ENCODE measurements at places on chromosomes 2 and 18.

- DNase-seq, result no peak
Measured at GRCh38 chr2:203209538-203209937, 29.3 kb upstream of the CYP20A1 start.

DNA sequence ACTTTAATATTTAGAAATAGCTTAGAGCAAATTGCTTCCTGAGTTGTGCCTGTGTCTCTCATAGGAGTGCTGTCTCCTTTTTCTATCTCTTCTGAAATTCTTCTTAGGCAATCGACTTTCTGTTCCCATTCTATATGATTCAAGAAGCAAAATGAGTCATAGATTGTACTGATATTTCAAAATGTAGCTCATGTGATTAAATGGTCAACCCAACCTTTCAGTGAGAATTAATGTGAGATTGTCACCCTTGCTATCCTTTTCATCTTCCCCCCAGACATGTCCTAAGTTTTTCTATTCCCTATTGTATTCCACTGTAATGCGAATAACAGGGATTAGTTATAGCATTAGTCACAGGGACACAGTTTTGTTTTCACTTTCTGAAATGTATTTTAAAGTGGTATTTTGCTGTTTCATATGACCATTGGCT is 413.6 kb downstream of the THSD7B start:
- DNase-seq, result no peak

DNA sequence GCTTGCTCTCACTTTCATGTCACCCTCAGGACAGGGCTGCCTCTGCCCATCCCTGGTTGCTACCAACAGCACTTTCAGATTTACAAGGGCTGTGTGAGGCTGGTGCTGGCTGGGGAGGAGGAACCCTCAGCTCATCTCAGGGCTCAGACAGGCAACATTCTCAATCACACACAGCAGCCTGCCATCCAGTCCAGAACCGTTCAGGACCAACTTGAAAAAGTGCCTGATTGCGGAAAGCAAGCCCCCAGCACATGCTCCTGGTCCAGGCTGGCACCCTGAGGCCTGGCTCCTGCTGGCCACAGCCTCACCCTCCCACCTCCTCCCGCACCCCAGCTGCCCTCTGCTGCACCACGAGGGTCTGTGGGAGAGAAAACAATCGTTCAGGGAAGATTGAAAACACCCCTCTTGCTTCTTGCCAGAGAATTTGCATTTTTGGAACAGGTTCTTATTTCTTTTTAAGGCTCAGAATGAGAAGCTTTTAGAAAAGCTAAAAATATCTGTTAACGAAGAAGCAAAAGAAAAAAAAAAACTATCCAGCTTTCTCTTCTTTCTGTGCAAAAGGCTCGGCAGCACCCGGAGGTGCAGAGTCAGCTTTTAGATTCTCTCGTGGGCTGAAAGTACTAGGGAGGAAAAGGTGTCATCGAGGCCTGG is 403.8 kb upstream of the ID2 start:
- DNase-seq, result no peak

- no peak for DNase-seq
Measured at GRCh38 chr18:73462092-73462491, 594.3 kb upstream of the NETO1 start.

DNA sequence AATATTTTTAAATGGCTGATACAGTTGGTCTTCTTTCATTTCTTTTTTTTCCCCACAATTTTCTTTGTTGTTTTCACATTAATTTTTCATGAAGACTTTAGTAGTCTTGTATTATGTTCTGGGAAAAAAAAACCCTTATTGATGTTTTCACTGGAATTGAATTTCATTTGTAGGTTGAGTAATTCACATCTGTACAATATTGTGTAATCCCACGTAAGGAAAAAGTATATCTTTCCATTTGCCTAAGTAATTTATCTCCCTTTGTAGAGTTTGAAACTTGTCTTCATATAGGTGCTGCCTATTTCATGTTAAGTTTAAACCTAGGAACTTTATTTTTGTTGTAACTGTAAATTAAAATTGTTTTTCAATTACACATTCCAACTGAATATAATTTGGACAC is 2.0 kb downstream of the DNAJC27 start:
- DNase-seq, result no peak

GRCh38 chr2:231527091-231527395 is 3.2 kb downstream of the NMUR1 start:
- DNase-seq, result no peak

DNA sequence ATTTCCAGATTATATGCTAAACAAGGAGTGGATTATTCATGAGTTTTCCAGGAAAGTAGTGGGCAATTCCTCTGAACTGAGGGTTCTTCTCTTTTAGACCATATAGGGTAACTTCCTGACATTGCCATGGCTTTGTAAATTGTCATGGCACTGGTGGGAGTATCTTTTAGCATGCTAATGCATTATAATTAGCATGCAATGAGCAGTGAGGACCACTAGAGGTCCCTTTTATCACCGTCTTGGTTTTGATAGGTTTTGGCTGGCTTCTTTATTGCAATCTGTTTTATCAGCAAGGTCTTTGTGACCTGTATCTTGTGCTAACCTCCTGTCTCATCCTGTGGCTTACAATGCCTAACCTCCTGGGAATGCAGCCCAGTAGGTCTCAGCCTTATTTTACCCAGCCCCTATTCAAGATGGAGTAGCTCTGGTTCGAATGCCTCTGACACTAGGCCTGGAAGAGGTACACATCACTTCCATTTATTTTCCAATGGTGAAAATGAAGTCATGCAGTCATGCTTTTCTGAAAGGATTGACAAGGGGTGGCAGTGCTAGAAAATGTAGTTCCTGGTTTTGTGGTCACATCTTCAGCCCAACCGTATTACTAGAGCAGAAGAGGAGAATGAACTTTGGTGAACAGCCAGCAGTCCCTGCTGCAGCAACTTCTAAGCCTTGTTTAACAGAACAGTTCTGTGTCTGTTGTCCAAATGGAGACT is 26.6 kb upstream of the ITGA4 start:
- no peak for DNase-seq

GRCh38 chr2:234712421-234712935 is 215.6 kb upstream of the ARL4C start:
- no peak for DNase-seq

GRCh38 chr2:136505462-136505861 is 259.9 kb upstream of the THSD7B start:
- no peak for DNase-seq

GRCh38 chr2:3487432-3487831 is 31.9 kb downstream of the ADI1 start:
- DNase-seq, result no peak

DNA sequence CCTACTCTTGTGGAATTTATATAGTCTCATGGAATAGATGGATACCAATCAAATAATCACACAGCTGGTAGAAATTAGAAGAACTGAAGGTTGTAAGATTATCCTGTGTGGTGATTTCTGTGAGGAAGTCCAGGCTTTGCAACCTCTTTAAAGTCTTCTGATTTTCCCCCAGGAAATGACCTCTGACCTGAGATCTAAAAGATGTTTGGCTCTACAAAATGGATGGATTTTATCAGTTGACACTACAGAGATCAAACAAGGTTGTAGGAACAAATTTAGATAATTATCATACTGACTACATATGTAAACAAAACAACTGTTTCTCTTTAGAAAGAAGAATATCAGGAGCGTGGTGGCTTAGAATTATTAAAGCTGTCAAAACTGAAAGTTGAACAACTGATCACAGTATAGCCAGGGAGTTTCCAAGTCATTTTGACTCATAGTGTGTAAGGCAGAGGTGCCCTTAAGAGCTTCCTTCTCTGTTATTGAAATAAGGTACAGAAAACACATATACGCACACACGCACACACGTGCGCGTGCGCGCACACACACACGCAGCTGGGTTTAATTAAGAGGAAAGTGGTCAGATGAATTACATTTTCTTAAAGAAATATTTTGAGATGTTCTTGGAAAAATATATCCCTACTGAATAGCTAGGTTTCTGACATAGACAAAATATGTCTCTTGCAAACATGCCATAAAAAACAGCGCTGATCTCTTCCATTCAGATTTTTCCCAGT is 35.5 kb upstream of the PELI1 start:
- no peak for DNase-seq

GRCh38 chr2:95329891-95330793 is 33.0 kb downstream of the KCNIP3 start:
- DNase-seq, result no peak

- no peak for DNase-seq
Measured at GRCh38 chr2:230447036-230447435, 31.0 kb downstream of the SP100 start.

GRCh38 chr2:225526760-225527390 is 127.4 kb downstream of the NYAP2 start:
- DNase-seq, result no peak

DNA sequence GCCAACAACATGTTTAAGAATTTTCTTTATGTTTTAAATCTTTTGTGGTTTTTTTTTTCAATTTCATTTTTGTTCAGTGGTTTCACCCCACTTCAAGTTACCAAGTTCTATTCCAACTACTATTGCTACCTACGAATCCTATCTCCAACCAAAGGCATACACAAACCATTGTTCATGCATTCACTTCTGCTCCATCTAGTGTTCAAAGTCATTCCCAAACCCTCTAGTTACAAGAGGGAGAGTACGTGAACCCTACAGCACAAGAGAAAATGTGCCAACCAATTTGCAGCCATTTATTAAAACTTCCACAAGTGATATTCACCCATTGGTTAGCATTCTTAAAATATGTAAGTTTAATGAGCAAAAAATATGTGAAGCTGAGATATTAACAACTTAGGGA is 295.1 kb upstream of the KYNU start:
- DNase-seq, result no peak

GRCh38 chr2:217316743-217317142 is 456.9 kb upstream of the TNP1 start:
- no peak for DNase-seq

DNA sequence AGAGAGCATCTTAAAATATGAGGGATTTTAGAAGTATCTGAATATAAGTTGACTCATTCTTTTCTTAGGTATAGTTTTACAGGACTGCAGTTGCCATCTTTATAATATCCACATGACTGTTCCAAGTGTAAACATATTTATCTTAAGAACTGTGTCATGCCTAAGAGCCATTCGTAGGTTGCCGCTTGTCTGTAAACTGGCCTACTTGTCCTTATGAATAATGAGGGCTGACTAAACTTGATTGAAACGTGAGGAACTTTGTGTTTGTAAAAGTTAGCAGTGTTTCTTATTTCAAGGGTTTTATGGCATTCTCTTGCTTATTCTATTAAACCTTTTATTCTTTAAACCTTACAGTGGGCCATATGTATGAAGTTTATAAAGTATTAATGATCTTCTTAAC is 99.6 kb downstream of the MAP3K20 start:
- no peak for DNase-seq

- peak; percentile 57 for DNase-seq
Measured at GRCh38 chr2:158735822-158736580, 59.1 kb upstream of the DAPL1 start.

DNA sequence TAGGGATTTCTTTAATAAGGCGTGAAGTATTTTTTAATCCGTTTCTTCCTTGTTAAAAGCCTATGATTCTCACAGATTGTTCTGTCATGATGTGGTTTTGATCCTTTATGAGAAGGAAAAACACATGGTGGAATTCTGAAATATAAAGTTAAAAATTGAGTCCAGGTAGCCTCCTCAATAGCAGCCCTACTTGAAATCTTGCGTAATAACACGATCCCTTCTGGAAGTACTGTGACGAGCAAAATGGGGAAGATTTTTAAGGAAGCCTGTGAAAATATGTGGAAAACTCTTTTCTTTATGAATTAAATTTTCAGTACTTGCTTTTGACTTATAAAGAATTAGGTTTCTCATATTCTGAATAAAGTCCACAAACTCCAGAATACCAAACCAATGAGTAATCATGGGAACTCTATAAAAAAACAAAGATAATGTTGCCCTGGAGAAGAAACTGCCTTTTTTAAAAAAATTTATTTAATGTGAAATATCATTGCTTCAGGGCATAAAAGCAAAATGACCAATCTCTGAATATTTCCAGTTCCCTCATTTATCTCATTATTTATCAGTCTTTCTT is 476.4 kb upstream of the ZEB2 start:
- no peak for DNase-seq

DNA sequence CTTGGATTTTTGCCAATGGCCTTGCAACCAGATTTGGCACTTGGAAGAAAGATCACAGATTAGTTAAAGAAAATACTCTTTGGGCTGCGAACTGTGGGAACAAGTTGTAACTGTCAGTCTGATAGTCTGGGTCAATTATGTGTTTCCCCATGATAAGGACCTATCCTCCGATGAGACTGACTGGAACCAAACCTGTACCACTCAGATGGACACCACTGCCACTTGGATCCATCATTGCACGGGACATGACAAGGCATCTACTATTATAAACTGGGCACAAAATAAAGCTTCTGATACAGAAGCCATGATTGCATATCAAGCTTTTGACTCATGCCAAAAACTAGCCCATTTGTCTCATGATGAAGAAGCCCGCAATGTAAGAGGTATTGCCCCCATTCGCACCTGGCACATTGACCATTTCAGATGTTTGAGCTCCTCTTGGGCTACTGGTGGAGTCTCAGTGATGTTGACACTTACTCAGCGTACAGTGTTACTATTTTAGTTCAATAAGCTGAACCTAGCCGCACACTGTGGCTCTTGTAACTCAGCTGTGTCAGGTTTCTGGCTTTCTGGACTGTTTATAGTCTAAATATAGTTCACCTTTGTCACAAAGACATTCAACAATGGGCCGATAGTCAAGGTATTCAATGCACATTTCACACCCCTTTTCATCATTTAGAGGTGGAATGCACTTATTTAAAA is 179.8 kb upstream of the RBBP8 start:
- no peak for DNase-seq

- DNase-seq, result no peak
Measured at GRCh38 chr18:45081566-45082181, 401.0 kb downstream of the SETBP1 start.

GRCh38 chr18:54843314-54843713 is 15.0 kb downstream of the RAB27B start:
- DNase-seq, result no peak

DNA sequence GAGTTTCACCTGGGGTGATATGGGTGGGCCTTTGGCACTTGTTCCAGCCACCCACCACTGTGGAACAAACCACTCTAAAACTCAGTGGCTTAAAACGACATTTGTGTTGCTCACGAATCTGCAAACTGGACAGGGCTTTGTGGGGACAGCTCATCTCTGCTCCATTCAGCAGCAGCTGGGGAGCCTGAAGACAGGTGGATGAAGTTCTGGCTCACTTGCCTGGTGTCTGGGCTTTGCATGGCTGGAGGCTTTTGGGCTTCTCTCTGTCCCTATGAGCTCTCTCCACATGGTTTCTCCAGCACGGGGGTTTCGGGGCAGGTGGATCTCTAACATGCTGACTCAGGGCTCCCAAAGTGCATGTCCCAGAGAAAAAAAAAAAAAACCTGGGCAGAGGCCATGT is 93.0 kb upstream of the GLI2 start:
- DNase-seq, result no peak

DNA sequence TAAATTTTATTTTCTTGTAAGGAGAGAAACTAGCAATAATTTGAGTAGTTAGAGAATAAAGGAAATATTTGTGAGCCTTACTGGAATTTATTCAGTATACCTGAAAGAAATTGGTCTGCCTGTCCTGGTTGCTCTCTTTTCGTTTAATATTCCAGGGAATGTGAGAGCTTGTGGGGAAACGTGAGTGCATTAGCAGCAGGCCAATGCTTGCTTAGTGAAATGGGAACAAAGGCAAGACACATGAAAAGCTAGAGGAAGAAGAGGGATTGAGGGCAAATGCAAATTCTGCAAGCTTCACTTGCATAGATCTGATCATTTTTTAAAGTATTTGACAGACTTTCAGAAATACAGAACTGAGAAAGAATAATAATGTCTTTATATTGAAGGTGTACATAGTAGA is 111.0 kb downstream of the ERBB4 start:
- no peak for DNase-seq

All from DMS 273 treated with DMSO at 0.1 percent for 48 hours (cell line).